ENCODE measurements at places on chromosomes 3 and 15.
A peak's percentile ranks its signal among the peaks of the same experiment; 100 is the strongest.

- DNase-seq, result no peak
Measured at GRCh38 chr3:129756871-129757270, 136.6 kb downstream of the TMCC1 start.

DNA sequence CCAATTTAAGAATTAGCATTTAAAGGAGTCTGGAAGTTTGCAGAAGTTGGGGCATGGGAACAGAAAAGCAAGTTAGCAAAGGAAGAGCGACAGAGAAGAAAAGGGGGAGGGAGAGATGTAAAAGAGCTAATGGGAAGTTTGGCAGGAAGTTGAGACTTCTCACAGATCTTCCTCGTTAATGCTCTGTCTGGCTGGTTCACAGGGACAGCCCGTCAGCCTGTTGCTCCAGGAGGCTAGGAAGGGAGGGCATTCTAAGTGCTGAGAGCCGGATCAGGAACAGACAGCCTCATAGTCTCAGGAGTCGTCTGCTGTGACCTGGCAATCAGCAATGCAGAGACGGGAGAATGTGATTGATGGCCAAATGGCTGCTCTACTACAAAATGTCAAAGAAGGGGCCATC, 150.3 kb downstream of the AGBL1 start:
- DNase-seq, result no peak

GRCh38 chr3:69458803-69459365, 73.0 kb upstream of the FRMD4B start:
- no peak for DNase-seq

- DNase-seq, result no peak
Measured at GRCh38 chr15:40435023-40435709, 5.6 kb upstream of the BAHD1 start.

GRCh38 chr3:150170852-150171520, 200.3 kb upstream of the PFN2 start:
- DNase-seq, result peak; percentile 91

DNA sequence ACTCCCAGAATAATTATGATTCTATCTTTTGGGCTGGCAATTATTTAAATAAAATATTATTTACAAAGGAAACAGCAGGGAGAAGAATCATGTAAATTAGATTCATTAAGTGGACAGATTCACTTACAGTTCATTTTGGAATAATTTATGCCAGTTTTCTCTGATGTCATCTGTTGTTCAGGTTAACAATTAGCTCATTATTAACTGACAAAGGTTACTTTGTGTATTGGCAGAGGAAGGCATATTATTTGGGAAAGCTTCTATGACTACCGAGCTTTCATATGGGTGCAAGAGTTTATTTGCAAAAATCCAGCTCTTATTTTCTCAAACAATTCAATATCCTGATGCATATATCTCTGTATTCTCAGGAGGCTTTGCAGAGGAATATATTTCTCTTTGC, 224.4 kb downstream of the CHST2 start:
- peak; percentile 25 for DNase-seq

DNA sequence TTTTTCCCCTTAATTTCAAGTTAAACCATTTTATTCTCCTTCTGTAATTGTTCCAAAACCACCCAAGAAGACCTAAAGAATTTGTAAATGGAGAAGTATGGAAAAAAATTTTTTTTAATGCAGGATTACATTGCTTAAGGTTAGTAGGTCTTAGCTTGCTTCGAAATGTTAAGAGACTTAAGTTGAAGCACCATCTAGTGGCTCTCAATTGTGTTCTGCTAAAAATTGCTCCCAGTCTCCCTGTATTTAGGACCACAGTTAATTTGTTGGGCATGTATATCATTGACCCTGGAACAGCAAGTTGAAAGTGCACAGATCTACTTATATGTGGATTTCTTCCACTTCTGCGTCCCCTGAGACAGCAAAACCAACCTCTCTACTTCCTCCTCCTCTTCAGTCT, 32.4 kb downstream of the CD200R1L start:
- DNase-seq, result peak; percentile 9

DNA sequence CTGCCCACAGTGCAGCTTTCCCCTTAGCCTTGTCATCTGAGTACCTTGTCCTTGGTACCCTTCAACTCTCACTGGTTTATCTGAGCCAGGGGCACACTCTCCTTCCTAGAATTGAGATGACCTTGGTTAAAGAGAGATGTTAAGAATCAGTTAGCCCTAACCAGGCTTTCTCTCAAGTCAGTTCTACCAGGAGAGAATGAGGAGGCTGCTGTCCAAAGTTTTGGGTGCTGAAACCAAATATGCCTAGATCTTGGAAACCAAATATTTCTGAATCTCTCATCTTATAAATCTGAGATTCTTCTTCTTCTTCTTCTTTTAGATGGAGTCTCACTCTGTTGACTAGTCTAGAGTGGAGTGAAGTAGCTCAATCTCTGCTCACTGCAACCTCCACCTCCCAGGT, 12.0 kb upstream of the CTXND1 start:
- DNase-seq, result no peak

DNA sequence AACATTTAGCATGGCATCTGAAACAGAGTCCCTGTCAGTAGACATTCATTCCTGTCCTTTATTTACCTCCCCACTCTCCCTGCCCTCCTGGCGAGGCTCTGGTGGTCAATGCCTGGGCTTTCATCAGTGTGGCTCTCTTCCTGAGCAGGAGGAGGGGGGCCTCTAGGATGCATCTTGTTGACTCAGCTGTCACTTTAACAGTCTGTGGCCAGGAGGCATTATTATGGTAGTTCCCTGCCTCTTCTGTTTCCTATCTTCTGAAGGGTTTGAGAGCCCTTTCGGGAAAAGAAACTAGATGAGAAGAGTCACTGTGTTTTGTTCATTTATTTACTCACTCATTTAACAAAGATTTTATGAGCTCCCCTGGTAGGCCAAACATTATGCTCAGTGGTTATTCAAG, 2.4 kb upstream of the PPP1R14D start:
- DNase-seq, result no peak

- DNase-seq, result no peak
Measured at GRCh38 chr15:57761562-57761961, 55.0 kb downstream of the POLR2M start.

DNA sequence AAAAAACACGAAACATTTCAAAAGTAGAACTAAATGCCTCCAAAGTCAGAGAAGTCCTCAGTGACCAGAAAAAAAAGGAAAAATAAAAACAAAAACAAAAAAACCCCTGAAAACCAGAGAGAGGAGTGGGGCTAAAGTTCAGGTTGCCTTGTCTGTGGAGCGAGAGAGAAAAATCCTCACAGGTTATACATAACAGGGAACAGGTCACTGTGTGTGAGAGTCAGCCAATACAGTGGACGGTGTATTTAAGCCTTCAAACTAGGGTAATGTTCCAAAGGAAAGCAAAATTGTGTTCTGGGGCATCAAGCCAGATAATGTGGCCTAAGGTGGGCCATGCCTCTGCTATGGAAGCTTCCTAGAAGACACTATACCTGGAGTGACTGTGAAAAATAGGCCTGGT, 216.1 kb upstream of the SUCLG2 start:
- no peak for DNase-seq

DNA sequence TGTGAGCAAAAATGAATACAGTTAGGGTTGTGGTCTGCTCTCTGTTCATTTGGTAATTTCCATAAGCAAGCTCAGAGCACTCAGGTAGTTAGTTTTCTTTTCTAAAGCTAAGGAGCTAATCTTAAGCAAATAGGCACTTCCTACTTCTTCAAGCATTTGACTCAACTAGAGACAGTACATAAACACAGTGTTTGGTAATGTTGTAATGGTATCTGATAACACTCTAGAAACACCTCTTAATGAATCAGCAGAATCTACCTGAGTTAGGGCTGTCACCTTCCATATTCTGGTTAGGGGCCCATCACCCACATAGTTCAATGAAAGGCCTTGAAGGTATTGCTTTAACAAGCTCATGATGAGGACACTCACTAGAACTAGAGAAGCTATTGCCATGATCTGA, 83.1 kb downstream of the PLCH1 start:
- no peak for DNase-seq

DNA sequence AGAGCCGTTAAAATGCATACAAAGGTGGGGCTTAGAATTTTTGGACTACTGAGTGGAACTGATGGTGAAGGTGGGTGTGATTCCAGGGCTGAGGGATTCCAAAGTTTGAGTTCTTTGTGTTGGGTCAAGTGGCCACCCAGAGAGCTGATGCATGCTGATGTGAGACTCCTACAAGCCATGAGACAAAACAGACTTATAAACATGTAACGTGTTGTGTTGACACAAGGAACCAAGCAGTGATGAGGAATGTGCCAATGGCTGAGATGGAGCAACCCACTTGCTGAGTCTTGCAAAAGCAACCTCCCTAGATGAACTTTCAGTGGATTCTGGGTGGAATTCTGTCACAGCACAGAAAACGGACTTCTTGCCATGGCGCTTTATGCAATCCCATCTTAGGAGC, 289.0 kb downstream of the TLE3 start:
- DNase-seq, result no peak

DNA sequence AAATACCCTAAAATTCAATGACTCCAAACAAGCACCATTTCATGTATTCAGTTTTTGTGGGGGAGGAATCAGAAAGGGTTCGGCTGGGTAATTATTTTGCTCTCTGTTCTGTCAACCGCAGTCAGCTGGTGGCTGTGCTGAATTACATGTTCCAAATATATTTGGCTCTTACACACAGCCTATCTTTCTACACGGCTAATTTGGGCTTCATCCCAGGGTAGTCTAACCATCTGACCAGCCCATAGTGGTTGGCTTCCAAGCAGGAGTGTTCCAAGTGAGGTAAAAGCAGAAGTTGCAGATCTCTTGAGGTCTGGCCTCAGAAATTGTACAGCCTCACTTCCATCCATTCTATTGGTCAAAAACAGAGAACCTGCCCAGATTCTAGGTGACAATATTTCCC, 760.8 kb upstream of the SEMA6D start:
- DNase-seq, result peak; percentile 3

DNA sequence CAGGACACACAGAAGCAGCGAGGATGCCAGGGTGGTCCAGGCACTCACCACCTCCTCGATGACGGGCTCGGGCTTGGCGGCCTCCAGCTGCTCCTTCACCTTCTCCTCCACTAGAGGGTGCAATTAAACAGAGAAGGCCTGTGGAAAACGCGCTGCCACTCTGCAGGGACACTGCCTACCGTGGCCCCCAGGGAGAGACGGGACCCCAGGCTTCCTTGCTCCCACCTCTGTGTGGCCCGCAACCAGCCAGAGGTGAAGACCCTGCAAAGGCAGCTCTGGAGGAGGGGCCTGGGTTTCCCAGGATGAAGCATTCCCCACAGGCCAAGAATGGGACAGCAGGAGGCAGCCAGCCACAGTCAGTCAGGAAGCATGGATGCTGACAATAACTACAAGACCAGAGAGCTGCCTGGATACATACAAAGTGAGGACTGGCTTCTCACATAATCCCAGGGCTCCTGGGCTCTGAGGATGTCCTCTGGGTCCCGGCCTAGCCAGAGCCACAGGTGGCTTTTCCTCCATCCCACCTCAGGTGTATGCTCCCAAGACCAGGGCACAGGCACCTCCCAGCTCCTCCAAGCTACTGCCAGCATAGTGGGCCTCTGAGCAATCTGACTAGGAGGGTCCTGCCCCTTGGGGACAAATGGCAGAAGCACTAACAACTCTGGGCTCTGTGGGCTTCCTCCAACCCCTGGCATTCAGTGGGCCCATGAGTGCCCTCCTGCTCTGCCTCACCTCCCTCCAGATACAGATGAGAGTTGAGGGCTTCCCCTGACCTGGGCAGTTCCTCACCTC, 46.2 kb downstream of the PTH1R start:
- DNase-seq, result no peak

GRCh38 chr3:64488939-64489338, 198.9 kb downstream of the ADAMTS9 start:
- no peak for DNase-seq

DNA sequence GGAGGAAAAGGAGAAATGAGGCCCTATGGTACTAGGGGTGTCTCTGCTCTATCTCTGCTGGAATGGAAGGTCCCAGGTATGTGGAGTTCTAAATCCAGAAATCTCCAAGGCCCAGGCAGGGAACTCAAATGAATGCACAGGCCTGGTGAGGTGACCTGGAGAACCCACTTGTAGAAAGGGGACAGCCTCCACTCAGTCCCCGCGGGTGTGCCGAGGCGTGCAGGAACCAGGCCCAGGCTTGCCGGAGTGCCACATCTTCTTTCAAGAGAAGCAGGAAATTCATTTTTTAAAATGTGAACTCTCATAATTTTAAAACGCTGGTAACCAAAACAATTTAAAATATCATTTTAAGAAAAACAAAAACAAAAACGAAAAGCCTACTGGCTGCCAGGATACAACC, 32.2 kb upstream of the ADCY5 start:
- DNase-seq, result no peak

GRCh38 chr15:57401546-57401945, 25.2 kb downstream of the CGNL1 start:
- no peak for DNase-seq

DNA sequence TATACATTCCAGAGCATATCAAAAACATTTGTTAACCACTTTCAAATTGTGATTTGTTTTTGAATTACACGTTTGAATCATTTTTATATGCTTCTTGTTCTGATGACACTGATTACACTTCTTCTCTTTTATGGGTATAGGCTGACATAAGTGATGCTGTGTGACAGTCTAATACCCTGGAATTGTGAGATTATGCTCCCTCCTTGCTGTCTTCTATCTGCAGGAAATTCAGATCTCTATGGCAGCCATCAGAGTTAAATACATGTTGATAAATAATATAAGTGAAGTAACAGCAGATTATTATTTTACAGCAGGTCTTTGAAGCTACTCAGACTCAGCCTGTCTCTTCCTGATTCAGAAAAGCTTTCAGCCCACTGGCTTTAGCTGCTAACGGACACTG, 248.9 kb downstream of the ZMAT3 start:
- DNase-seq, result no peak

GRCh38 chr15:43204016-43204901, 16.6 kb downstream of the EPB42 start:
- DNase-seq, result no peak

DNA sequence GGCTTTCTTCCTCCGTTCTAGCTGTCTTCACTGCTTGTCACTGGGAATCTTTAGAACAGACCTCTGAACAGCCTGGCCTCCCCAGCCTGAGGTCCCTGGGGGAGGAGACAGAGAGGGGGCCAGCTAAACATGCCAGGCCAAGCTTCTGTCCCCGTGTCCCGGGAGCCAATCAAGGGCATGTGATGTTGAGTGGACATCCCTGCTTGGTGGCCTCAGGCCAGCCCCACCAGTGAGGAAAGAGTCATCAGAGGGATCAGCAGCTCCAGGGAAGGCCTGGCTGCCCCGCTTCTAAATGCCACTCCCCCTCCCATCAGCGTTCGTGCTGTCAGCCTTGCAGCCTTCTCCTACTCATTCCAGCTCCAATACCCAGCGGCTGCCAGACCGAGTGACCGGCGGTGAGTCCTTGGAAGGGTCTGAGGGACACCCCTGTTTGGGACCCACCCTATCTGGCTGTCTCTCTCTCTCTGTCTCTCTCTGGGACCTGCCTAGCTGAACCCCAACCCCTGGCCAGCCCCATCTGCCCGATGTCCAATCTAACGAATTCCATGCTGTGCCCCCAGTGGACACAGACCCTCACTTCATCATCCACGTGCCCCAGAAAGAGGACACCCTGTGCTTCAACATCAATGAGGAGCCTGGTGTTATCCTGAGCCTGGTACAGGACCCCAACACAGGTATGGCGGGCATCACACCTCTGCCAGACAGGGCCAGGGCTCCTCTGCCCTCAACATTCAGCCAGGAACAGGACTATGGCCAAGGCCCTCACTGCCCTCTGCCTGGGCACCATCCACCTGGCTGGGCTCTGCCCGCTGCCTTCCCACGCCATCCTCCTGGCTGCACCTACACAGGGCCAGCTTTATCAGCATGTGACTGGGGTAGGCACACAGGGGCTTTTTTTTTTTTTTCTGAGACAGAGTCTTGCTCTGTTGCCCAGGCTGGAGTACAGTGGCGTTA, 6.6 kb upstream of the ITIH3 start:
- no peak for DNase-seq

- DNase-seq, result no peak
Measured at GRCh38 chr3:43883729-43884396, 193.1 kb downstream of the ABHD5 start.
